ENCODE measurements at places on chromosomes 4 and X. TPM values are rescaled to one million over a fixed set of nuclear protein-coding genes. Genes with fewer than 3 reads are reported as not detected.

GRCh38 chrX:24343719-24344118, 16.7 kb upstream of the SUPT20HL1 start:
- DNase-seq: no peak

DNA sequence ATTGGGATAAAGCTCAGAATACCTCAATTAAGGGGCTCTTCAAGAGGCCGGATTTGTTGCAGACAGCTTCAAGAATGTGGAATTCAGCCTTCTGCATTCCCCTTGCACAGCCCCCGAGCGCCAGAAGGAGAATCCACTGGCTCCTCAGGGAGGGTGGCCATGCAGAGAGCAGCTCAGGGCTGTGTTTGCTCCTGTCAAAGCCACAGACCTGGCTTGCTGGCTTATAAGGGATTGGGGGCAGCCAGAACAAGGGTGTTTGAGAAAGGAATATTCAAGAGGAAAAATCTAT, 36.8 kb downstream of the ING2 start:
- no peak for DNase-seq

DNA sequence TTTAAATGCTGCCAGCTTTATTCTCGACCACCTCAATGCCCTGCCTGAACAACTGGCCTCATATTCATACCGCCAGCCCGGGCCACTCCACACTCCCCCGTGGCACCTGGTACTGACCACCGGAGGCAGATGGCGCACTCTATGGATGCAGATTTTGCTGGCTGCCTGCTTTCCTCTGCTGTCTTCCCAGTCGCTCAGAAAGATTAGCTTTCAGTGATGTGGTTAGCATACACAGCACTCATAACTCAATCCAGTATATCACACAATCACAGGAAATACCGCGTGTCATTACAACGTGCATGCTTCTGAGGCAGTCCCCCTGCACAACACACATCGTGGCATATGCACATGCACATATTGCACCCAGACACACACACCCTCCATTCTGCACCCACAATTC, 147.2 kb upstream of the BCOR start:
- no peak for DNase-seq

DNA sequence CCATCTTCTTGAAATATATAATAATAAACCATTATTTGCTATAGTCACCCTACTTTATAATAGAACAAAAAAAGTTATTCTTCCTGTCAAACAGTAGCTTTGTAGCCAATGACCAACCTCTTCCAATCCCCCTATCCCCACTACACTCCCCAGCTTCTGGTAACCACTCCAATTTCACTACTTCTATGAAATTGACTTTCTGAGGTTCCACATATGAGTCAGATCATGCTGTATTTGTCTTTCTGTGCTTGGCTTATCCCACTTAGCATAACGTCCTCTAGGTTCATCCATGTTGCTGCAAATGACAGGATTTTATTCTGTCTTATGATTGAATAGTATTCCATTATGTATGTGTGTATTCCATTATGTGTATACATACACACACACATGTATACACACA, 809.7 kb upstream of the NDST4 start:
- DNase-seq: no peak

DNA sequence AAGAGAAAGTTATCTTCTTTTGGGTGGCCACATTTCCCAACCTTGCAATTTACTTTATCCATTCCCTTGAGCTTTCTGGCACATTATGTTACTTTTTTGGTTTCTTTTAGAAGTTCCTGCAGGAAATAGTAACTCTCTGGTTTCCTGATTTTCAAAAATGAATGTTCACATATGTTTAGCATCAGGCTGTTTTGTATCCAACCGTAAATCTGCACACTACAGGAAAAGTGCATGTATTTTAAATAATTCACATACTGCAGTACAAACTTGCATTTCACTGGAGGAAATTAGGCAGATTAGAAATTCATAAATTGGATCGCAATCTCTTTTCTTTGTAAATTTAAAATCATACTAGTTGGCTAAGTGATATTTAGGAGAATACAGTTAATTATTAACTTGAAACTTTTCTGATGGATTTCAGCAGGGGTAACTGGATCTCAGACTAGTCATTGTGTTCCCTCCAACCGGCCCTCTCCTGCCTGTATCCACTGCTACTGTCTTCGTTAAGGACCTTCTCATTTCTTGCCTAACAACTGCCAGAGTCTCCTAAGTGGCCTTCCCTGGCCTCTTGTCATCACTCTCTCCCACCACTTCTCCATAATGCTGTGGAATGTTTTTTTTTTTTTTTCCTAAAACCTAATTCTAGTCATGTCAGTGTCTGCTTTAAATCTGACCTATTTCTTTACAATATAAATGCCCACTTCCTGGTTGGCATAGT, 137.2 kb downstream of the UNC5C start:
- no peak for DNase-seq

The WDR17 gene
- 3.3 TPM for total RNA-seq

DNA sequence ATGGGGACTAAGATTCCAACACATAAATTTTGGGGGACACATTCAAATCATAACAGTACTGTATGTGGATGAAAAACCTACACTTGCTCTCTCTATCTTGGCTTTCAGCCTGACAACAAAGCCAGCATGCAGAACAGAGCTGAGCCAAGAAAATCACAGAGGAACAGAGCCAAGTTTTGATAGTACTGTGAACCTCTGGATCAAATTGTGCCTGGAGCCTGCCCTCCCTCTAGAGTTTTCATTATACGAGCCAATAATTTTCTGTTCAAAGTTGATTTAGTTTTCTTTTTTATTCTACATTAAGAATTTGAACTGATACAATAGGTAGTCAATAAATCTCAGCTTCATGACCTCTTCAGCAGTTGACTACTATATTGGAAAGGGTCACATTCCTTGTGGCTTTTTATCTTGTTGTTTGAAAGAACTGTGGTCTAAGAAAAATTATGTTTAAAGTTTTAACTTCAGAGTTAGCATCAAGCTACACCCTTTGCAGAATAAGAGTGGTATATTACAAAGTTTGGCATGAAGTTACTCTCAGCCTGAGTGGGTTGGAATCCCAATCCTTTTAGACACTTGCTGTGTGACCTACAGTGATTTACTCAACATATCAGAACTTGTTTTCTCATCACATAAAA, 31.1 kb downstream of the GRID2 start:
- DNase-seq: peak; percentile 27

The RBM41 gene
- total RNA-seq: 11.4 TPM

- DNase-seq: no peak
Measured at GRCh38 chr4:2942532-2943363, 20.5 kb downstream of the NOP14 start.

The TMEM150C gene
- 2.5 TPM for total RNA-seq

The NDP gene
- 0.22 TPM for total RNA-seq

DNA sequence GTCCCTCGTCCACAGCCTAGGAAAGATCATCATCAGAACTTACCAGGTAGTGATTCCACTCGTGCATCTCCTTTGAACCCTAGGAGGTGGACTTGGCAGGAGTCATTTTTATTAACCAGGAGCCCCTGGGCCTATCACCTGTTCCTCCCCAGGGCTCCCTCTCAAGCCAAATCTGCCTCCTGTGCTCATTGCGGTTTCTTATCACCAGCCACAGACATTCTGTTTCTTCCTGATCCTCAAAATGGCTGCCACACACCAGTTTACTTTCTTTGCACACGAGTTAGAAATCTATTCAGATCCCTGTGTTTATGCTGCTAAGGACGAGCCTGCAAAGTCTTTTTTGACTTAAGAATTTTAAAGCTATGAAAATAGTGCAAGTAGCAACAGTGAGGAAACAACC, 354.5 kb upstream of the BOD1L1 start:
- DNase-seq: no peak

- DNase-seq: peak; percentile 49
Measured at GRCh38 chrX:27336466-27337091, 126.6 kb downstream of the PPP4R3C start.

- peak; percentile 27 for DNase-seq
Measured at GRCh38 chr4:33073811-33074210, 2353.6 kb downstream of the PCDH7 start.

- no peak for DNase-seq
Measured at GRCh38 chr4:150395872-150396271, 186.1 kb upstream of the MAB21L2 start.

DNA sequence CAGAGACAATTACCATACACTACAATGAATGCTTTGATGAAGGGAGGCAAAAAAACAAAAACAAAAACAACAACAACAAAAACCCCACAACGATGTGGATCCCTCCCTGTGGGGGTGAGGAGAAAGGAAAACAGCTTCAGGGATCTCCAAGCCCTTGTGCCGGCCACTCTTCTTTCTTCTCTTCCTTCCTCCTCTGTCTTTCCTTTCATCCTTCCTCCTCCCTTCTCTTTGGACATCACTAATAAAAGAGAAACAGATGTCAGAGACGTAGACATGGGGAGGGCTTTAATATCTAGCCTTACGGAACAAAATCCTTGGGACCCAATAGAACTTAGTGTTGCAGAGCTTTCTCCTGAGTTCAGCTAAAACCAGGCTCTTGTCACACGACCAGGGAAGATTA, 18.8 kb upstream of the STX18 start:
- no peak for DNase-seq

- no peak for DNase-seq
Measured at GRCh38 chrX:2782171-2782570, 30.3 kb downstream of the XG start.

GRCh38 chrX:14963447-14964236, 90.4 kb downstream of the MOSPD2 start:
- peak; percentile 95 for DNase-seq

GRCh38 chrX:41895826-41896225, 27.5 kb downstream of the CASK start:
- DNase-seq: no peak

DNA sequence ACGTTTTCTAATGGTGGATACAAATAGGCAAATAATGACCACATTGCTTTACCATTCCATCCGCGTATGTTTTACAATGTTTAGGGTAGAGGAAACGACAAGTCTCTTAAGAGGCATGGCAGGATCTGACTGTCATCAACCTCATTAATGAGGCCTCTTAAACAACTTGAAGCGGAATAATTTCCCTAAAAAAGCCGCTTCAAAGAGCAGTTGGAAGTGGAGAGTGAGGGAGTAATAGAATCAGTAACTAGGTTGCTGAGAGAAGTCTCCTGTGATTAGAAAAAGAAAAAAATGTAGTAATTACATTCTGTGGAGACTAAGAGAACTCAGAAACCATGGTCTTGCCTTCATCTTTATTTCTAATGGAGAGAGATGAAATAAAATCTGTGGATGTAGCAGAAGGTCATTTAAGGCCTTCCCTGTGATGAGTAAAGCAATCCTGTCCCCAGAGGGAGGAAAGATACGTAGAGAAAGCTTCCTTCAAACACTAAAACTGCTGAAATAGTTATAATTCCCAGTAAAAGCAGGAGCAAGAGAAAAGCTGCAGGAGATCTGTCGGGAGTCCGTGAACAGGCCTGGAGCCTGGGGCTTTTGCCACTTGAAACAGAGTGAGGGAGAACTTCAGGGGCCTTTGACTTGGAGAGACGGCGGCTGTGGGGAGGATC, 11.1 kb upstream of the SEPSECS start:
- DNase-seq: no peak

DNA sequence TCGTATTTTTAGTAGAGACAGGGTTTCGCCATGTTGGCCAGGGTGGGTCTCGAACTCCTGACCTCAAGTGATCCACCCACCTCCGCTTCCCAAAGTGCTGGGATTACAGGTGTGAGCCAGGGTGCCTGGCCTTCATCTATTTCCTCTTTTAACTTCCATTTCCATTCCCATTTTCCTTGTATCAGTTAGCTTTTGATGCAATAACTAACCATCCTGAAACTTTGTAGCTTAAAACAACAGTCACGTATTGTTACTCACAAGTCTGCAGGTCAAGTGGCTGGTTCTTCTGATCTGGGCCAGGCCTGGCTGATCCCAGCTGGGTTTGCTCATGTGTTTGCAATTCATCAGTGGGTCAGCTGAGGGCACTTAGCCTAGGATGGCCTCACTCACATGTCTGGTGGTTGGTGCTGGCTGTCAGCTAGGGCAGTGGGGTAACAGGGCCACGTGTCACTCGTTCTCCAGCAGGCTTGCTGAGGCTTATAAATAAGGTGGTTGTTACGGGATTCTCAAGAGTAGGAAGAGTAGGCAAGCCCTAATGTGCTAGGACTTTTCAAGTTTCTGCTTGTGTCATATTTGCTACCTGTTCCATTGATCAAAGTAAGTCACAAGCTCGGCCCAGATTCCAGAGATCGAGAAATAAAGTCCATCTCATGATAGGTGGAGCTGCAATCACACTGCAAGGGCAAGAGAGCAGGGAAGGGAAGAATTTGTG, 88.2 kb downstream of the SOWAHB start:
- peak; percentile 3 for DNase-seq

DNA sequence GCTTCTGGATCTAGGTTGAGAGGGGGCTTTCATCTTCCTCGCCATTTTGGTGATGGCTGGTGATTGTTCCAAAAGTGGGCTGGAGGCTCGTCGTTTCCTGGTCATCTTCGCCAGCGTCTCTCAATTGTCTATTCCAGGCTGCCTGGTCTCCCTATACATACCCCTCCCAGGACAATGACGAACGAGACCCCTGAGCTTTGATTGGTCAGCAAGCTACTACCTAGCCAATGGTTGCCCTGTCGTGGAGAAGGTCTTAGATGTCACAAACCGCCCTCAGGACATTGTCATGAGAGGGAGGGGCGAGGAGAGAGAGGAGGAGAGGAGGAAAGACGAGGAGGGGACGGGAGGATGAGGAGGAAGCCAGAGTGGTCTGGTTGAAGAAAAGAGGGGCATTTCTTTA, 7.7 kb upstream of the MAGEA4 start:
- DNase-seq: no peak

The NXF2B gene
- total RNA-seq: 0.29 TPM

- DNase-seq: peak; percentile 6
Measured at GRCh38 chr4:84319124-84319523, 180.0 kb downstream of the NKX6-1 start.

GRCh38 chr4:30399476-30399875, 320.7 kb upstream of the PCDH7 start:
- no peak for DNase-seq

DNA sequence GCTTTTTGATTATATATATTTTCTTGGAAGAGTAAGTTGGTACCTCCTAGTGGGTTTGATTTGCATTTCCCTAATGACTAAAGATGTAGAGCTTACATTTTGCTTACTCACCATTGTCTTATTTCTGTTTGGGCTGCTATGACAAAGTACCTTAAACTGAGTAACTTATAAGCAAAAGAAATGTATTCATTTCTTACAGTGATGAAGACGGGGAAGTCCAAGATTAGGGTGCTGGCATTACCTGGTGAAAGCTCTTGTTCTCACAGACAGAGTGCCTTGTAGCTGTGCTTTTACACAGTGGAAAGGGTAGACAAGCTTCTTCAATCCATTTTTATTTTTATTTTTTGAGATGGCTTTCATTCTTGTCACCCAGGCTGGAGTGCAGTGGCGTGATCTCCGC, 229.2 kb upstream of the AGA start:
- DNase-seq: no peak

DNA sequence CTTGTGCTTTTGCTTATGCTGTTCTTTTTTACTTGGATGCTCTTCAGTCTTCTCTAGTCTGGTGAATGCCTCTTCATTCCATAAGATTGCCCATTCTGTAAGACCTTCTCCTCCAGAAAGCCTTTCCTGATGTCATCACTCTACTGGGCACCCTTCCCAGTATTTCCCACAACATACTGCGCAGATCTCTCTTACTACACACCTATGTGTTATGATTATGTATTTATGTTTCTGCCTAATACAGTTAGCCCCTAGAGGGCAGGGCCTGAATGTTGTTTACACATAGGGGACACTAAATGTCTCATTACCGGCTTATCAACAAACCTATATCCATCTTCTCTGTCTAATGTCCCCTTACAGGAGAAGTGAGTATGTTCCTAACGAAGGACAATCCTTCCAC, 21.1 kb downstream of the AIFM1 start:
- no peak for DNase-seq

The EDNRA gene
- 0.31 TPM for total RNA-seq

GRCh38 chrX:42846741-42847140, 68.8 kb upstream of the PPP1R2C start:
- DNase-seq: no peak

- DNase-seq: no peak
Measured at GRCh38 chrX:139508099-139508498, 22.4 kb upstream of the F9 start.

Measured in A172 (cell line).